ELR (cell line): ENCODE measurements at places on chromosomes 11 and 22.

DNA sequence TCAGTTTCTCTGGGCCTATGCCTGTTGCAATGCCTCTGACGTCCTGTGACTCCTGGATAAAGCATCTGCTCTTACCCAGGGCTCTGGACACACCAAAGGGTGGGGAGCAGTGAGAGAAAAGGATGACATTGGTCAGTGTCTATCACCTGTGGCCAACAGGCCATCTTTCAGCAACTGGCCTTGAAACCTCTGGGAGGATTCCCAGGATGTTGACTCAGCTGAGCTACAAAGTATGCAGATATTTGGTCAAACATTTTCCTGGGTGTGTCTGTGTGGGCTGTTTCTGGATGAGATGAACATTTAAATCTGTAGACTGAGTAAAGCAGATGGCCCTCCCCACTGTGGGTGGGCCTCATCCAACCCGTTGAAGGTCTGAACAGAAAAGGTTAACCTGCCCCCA lies 149.9 kb downstream of the SPATA19 start:
- DNase-seq, result no peak

DNA sequence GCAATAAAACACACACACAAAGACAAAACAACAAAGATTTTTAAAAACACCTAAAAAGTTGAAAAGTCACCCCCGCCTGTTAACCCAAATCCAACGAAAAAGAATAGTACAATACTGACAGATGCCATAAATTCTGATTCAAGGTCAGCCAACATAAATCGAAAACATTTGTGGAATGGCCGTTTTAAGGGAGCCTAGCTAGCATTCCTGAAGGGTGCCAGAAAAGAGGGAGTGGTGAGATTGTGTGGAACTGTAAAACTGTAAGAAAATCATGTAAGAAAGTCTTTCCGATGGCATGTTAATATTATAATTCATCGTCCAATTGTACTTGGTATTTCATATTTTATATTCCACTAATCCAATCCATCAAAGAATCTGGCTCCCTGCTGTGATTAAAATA lies 75.1 kb downstream of the RAB38 start:
- no peak for DNase-seq

- no peak for DNase-seq
Measured at GRCh38 chr22:38844315-38845003, 631 bp upstream of the NPTXR start.

- DNase-seq, result peak; percentile 51
Measured at GRCh38 chr11:33373636-33374035, 116.5 kb downstream of the HIPK3 start.

DNA sequence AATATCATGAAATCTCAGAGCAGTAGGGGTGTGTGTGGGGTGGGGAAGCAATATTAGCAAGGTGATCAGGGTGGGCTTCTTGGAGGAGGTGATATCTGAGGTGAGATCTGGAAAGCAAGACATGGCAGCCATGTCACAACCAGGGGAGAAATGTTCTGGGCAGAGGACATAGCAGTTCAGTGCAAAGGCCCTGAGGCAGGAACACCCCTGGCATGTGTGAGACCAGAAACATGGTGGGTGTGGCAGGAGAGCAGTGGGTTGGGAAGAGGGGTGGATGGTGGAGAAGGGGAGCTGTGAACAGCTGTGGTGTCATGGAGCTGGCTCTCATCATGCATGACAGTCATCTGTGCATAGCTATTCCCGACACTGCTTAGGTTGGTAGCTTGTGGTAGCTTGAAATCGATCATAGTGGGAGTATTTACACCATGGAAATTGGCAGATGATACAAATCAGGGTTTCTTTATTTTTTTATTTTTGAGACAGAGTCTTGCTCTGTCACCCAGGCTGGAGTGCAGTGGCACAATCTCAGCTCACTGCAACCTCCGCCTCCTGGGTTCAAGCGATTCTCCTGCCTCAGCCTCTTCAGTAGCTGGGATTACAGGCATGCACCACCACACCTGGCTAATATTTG lies 17.9 kb upstream of the MPPED1 start:
- no peak for DNase-seq

- DNase-seq, result peak; percentile 23
Measured at GRCh38 chr11:132099692-132100091, 729.3 kb downstream of the NTM start.

DNA sequence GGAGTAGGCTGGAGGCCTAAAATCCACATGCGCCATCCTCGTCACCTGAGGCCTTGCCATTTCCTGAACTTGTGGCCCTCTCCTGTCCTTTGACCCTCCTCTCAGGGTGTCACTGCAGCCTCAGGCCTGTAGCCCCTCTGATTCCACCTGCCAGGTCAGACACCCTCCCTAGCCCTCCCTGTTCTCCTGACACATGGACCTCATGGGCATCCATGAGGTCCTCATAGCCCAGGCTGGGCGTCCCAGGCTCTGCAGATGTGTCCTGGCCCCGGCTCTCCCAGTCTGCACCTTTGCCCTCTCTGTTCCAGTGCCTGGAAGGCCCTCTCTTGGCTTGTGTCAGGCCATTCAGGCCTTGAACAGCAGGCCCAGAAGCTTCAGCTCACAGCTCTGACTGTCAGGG lies 15.8 kb downstream of the RAB36 start:
- no peak for DNase-seq

- DNase-seq, result peak; percentile 31
Measured at GRCh38 chr11:124623861-124624525, 1.3 kb downstream of the TBRG1 start.

DNA sequence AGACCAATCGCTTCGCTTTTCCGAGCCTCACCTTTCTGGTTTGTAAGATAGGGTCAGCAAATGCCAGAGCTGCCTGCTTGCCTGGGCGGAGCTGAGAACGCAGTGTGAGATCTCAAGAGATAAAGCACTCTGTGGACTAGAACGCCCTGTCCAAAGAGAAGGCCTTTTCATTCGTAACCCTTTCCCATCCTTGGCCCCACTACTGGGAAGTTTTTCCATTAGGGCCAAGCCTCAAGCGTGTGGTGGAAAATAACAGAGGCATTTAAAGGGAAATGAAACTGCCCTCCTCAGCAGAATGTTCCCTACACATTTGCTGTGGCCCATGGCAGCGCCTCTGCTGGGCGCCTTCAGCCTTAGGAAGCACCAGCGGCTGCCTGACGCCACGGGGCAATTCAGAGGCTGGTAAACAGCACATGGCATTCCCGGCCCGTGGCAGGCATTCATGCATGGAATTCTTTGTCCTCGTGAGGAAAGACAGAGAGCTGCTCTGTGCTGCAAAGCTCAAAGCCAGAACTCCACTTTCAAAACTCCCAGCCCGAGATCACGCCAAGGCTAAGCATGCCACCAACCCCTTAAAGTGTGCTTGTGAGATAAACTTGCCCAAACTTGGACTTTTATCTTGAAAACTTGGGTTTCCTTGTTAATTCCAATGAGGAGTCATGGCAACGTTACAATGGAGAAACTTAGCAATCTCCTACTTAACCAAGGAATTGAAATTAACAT lies 38.1 kb downstream of the AHNAK start:
- peak; percentile 66 for DNase-seq

- DNase-seq, result no peak
Measured at GRCh38 chr22:37409031-37409430, 18.2 kb downstream of the ELFN2 start.

- DNase-seq, result peak; percentile 33
Measured at GRCh38 chr11:6622261-6623171, 3.3 kb upstream of the TPP1 start.

DNA sequence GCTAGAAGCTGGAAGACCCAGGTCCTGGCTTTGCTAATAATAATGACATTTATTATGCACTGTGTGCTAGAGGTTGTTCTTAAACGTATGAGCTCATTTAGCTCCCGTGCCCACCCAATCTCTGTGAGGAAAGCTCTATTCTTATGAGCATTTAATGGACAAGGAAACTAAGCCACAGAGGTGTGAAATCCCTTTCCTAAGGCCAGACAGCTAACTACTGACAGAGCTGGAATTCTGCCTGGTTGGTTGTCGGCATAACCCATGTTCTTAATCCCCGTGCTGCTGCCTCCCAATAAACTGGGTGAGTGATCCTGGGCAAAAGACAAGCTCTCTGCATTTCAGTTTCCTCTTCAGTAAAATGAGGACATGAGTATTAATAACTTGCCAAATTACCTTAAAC lies 49.4 kb downstream of the SNX19 start:
- no peak for DNase-seq

- DNase-seq, result no peak
Measured at GRCh38 chr11:92675810-92676209, 293.6 kb upstream of the MTNR1B start.

DNA sequence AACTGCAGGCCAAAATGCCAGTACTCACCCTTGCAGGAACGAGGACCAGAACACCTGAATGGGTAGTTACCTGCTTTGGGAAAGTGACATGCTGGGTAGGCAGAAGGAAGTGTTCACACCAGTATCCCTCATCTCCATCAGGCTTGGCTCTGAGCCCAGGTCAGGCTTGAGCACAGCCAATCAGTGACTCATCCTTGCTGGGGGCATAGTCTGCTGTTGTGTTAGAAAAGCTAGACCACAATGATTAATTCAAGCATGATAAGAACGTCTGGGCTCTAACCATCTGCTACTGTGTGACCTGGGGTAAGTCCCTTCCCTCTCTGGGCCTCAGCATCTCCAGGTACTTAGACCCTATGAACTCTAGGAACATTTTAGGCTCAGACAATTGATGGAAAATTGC lies 450.4 kb downstream of the MIAT start:
- DNase-seq, result peak; percentile 89

- no peak for DNase-seq
Measured at GRCh38 chr11:41316751-41317150, 142.7 kb downstream of the LRRC4C start.

DNA sequence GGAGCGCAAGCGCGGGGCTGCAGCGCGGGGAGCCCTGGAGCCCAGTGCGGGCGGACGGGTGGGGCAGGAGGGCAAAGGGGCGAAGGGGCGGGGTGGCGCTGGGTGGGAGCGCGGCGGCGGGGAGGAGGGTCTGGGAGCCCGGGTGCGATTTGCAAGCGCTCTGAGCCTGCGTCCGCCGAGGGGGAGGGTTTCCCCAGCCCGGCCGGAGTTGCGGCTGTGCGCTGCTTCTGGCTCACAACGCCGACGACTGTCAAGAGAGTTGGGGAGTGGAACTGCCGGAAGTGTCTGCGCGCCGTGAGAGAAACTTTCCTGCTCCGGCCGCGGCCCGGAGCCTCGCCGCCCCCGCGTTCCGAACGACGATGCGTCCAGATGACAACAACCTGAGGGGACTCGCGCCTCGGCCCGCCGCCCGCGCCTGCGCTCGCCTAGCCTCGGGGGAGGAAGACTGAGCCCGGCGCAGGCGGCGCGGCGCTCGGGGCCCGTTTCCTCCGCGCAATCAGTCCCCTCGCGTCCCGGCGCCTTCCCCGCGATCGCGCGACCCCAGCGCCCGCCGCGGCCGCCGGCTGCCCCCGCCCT lies at the start of gene ARHGAP42:
Gene ARHGAP42 (plus strand): TSS at position 235 of the 576 bp plus-strand sequence. CDS start 391 bp downstream, outside the sequence.
- DNase-seq, result peak; percentile 72

DNA sequence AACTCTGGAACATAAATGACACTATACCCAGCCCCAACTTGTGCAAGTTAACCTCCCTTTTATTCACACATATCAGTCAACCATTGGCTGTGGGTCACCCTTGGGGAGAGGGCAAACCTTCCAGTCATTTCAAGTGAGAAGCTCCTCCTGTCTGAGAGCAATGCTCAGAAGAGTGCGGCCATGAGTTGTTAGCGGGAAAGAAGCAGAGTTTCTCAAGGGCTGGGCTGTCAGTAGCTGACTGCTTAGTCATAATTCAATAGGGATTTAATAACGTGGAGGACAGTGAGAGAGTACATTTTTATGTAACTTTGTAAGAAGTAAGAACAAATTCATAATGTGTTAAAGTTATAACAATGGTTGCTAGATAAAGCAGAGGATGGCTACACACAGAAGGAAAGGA lies 5.1 kb downstream of the PATE2 start:
- DNase-seq, result no peak

GRCh38 chr22:39997939-39998726 lies 3.4 kb downstream of the FAM83F start:
- DNase-seq, result peak; percentile 23

DNA sequence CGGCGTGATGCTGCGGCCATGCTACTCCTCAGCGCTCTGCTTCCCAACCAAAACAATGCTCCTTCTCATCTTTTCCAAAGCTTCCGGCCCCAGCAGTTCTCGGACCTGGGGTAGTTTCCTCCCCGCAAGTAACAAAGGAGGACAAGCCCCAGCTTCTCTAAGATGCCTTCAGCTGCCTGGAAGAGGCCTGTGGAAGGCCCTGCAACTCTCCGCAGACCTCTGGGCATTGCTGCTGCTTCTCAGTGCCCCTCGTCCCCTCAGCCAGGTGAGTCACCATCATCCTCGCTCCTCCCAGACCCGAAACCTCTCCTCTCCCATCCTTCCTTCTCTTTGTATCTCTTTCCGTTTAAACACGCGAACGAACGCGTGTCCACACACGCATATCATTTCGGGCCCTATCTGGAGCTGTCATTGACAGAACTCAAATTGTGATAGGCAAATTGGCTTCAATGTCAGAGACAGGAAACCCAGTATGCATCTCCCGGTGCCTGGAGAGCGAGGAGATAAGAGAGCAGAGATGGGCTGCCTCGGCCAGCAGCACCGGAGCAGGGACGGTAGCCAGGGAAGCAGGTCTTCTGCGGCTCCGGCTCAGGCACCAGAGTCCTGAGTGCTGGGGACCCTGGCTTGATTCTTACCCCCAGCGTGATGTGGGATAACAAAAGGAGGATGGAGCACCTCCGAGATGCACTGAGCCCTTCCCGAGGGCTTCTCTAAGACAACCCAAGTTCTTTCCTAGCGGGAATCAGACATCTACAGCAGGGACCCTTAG lies 22.0 kb upstream of the JAM3 start:
- no peak for DNase-seq

DNA sequence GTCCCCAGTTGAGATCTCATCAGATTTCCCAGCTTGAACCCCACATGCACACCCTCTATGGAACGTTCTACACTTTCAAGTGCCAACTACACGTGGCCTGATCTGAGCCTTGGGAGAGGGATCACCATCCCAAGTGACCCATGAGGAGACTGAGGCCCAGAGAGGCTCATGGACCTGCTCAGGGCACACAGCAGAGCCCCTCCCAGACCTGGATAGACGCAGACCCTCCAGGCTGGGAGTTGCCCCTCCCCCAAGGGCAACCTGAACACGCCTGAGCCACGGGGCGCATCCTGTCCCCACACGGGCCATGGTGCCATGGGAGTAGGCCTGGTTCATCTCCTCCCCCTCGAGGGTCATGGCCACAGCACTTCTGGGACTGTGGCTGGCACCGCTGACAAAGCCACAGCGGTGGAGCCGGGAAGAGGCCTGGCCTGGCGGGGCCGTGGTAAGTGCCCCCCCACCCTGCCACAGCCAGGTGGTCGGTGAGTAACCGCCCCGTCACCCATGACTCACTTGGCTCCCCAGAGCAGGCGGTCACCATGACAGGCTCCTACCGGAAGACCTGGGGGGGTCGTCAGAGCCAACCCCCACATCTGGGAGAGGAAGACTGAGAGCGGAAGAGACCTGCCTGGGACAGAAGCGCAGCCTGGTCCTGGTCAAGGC lies 8.1 kb downstream of the WNT7B start:
- DNase-seq, result peak; percentile 95
